ENCODE measurements at places on chromosomes 7 and 10. TPM values are rescaled to one million over a fixed set of nuclear protein-coding genes. Genes with fewer than 3 reads are reported as not detected.

- DNase-seq: no peak
Measured at GRCh38 chr10:79425074-79425532, 20.3 kb downstream of the ZCCHC24 start.

The NEBL gene
- 0.07 TPM for total RNA-seq

- no peak for DNase-seq
Measured at GRCh38 chr10:43891241-43891640, 242.6 kb upstream of the ZNF32 start.

GRCh38 chr10:29685506-29685905, 50.7 kb upstream of the SVIL start:
- DNase-seq: no peak

- no peak for DNase-seq
Measured at GRCh38 chr7:151415375-151416105, 5.7 kb upstream of the WDR86 start.

All from activated CD8-positive, alpha-beta T cell treated with anti-CD3 and anti-CD28 coated beads for 36 hours (primary cell).